Left hindlimb (tissue), 1 donor: ENCODE measurements at places on chromosomes 6 and 20.
A peak's percentile ranks its signal among the peaks of the same experiment; 100 is the strongest.

DNA sequence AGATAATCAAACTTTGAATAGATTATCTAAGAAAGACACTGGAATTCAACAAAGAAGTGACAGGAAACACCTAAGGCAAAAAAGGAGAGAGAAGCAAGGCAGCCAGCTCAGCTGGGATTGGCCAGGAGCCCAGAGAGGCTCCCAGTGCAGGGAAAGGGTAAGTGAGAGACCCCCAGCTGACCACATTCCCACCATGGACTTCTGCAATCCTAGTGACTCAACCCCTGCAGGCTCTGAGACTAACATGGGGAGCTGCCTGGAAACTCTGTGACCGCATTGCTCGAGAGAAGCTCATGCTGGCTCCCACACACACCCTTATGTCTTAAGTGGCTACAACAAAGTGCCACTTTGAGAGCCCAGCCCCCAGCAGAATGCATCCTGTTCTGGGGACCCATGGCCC, 215.1 kb downstream of the PACRG start:
- DNase-seq: no peak

DNA sequence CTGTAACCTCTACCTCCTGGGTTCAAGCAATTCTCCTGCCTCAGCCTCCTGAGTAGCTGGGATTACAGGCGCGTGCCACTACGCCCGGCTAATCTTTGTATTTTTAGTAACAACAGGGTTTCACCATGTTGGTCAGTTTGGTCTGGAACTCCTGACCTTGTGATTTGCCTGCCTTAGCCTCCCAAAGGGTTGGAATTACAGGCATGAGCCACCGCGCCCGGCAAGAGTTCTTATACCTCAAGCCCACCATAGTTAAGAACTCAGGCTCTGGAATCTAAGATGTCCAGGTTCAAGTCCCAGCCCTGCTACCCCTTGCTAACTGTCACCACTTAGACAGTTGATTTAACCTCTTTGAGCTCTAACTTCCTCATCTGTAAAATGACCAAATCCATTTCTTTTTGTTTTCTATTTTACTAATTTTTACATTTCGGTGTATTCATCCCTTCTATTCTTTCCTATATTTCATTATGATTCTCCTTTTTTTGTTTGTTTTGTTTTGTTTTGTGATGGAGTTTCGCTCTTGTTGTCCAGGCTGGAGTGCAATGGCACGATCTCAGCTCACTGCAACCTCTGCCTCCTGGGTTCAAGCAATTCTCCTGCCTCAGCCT, 104.8 kb upstream of the ZNF217 start:
- no peak for DNase-seq

DNA sequence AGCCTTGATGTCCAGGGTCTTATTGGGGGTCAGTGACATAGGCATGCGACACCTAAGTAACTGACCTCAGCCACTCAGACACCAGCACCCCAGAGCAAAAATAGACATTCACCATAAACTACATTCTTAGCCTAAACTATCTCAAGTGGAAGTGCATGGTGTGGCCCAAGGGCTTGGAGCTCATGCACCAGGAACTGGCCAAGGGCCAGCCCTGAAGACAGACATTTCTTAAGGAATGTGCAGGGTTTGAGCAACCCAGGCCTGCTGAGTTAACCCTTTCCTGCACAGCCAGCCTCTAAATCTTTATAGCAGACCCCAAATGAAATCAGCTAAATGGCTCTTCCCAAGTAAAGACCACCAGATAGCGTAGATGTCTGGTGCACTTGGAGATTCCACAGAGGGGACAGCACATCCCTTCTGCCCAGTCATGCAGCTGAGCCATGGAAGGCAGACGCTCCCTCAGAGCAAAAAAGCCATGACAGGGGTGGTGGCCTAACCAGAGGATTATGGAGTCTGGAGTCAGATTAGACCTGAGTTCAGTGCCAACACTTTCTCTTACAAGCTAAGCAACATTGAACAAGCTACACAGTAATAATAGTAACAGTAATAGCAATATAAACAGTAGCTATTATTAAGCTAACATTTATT, 222.6 kb downstream of the ZMYND8 start:
- no peak for DNase-seq

DNA sequence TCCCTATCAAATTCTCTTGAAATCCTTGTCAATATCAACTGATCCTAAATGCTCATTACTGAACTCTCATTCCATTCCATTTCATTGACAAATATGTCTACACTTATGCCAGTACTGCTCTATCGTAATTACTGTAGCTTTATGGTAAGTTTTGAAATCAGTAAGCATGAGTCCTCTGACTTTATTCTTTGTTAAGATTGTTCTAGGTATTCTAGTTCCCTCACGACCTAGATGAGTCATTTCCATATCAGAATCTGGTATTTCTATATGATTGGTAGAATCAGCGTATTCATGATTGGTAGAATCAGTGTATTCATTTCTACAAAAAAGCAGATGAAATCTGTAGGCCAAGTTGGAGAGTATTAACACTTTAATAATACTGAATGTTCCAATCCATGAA, 318.6 kb upstream of the RUNX2 start:
- DNase-seq: no peak

DNA sequence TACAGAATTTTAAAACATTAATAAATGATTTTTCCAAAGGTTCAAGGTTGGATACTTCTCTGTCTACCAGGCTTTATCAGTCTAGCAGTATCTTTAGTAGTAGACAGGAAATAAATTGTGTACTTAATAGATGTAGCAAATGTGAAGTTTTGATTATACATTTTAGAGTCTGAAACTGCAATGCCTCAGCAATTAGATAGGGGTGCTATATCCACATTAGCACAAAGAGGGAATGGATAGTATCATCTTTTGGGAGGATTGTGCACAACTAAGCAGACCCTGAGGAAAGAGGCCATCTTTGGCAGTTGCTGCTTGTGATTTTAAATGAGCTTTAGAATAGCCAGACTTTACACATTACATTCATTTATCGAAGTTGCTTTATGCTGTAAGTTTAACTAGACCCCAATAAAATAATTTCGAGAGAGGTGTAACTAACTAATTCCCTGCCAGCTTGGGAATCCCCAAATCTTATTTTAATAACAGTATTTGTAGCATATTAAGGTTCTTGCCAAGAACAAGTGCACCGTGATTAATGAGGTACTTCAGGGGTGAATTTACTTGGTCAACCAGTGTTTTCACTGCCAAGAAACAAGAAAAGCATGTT, 2.8 kb downstream of the KCNQ5 start:
- no peak for DNase-seq

GRCh38 chr20:1801225-1801928, 93.8 kb upstream of the SIRPA start:
- no peak for DNase-seq

- DNase-seq: no peak
Observed at GRCh38 chr6:15465212-15465611, 197.6 kb downstream of the DTNBP1 start.

DNA sequence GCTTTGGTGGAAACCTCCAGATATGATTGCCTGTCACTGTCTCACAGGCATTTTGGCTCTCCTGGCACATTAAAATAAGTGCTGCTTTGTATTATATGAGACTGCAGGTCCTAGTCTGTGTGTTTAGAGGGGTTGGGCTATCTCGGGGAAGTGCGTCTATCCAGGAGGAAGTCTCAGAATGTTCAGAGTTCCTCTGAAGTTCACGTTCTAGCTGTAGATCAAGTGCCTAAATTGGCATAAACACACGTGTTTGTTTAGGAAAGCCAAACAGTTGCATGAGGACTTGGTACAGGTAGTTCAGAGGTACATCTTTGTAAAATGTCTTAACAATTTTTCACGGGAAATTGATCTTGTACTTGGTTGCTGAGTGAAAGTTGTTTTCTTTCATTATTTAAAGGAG, 36.4 kb upstream of the SLC22A1 start:
- DNase-seq: no peak

DNA sequence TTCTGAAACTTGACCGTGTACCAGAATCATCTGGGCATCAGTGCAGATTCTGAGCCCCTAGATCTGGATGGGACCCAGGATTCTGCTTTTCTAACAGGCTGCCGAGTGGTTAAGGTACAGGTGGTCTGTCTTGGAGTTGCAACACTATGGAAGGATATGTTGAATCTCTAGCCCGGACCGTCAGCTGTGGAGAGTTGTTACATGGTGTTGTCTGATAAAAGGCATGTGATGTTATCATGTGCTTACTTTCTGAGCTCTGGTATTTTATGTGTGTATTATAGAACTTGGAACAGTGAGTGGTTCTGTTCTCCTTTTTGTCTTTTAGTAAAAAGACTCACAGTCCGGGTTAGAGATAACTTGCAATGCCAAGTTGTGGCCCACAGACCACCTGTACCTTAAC, 123.0 kb downstream of the JARID2 start:
- DNase-seq: no peak

DNA sequence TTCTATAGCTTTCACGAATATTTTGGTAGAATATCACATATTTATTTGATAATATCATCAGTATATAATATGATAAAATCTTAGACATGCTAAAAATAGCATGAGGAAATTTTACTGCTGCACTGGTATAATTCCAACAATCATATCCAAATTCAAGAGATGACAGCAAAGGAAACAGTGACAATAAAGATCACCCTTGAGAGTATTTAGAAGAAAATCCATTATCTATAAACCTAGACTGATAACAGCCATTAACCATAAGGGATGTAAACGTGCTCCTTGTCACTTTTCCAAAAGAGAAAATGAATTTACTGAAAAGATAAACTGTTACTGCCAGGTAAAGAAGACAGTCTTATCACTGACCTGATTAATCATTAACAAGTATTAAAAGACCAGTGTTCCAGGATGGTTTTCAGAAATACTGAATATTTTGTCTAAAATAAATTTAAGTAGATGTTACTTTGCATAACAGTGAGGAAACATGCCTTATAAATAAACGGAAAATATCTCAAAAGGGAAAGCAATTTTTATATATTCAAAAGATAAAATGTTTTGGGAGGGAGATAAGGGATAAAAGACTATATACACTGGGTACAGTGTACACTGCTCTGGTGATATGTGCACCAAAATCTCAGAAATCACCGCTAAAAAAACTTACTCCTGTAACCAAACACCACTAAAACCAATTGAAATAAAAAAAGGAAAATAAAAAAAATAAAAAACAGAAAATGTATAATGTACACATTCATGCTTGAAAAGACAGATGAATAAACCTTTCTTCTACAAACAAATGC, 1704.7 kb downstream of the HACE1 start:
- DNase-seq: no peak

DNA sequence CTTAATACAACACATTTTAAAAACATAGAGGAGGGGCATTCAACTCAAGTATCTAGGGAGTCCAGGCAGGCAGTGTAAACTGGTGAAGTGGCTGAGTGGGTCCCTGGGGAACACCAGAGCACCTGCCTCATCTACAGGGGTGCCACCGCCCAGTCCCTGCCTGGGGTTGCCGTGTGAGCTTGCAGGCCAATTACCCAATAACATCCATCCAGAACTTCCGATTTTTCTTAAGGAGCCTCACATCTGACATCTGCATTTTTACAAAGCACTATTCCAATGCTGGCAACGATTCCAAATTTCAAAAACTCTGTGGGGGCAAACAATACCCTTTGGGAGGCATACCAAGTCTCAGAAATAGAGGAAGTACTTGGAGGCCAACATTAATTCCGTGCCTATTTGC, 288.4 kb upstream of the TSHZ2 start:
- DNase-seq: peak; percentile 23

GRCh38 chr20:21391972-21392352, 5.4 kb downstream of the NKX2-4 start:
- no peak for DNase-seq

- no peak for DNase-seq
Observed at GRCh38 chr20:37943033-37943432, 40.1 kb downstream of the VSTM2L start.
